HAP-1 (cell line): ENCODE measurements at places on chromosomes 2 and 18.

DNA sequence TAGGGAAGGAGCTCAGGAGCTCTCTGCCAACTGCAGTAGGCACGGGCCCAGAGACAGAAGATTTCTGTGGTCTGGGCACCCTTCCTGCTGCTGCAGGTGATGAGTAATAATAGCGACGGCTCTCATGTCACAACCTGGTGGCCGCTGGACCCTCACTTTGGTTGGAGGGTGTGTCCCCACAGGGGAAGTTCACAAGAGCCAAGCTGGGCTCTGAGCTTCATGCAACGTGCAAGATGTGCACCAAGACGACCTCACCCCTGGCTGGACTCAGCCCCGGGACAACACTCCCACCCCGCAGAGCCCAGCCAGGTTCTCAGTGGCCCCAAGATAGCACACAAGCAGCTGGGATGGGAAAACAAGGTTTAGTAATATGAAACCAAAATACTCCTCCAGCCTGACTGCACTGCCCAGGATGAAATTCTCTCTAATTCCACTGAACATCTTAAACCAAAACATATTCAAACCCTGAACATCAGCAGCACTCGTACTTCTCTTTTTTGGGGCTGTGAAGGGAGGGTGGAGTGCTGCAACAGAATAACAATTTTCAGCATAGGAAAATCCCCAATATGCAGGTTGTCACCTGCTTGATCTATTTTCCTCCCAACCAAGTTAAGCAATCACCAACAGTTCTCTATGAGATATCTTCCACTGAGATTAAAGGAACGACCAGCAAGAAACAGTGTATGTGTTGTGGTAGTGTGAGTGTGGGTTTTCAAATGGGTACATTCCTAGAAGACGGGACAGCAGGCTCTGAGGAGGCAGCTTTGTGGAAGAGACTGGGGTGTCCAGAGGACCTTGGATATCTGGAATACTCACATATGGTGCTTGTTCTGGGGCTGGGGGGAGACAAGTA, 26.5 kb downstream of the BCL2 start:
- DNase-seq = no peak

GRCh38 chr18:70781860-70782453, 493.1 kb downstream of the SOCS6 start:
- DNase-seq = peak; percentile 26

DNA sequence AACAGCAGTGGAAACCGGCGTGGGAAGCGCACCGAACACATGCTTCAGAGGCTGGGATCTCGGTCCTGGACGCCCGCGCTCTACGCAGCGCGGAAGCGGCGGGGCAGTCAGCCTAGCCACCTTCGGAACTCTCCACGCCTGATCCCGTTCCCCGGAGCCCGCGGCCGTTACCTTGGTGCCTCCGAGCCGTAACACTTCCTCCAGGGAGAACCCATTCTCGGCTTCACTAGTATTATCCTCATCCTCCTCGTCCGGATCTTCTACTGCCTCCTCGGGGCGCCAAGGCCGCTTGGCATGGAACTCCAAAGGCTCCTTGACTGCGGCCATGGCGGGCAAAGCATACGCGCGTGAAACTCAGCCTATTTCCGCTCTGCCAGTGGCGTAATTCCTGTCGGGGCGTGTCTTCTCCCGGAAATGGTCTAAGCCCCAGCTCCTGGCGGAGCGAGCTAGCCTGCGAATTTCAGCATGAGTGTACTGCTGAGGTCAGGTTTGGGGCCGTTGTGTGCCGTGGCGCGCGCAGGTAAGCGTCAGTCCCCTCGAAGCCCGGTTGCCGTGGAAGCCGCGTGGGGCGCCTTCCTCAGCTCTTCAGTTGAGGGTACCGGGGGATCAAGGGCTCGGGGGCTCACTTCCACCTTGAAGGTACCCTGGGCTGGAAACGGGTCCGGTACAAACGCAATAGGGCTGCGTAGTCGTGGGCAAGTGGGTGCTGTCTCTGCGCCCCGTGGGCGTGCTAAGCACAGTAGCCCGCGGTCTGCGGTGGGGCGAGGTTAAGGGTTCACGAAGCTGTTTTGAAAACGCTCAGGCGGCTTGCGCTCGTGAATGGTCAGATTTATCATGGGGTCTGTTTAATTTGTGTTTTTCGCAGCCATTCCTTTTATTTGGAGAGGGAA, at the start of the genes CEBPZ and NDUFAF7:
CEBPZ (minus strand) TSS at position 356 of the 890 bp plus-strand sequence; CDS start at position 327, 29 bp downstream.
NDUFAF7 (plus strand) TSS at position 418 of the 890 bp plus-strand sequence; CDS start at position 466, 48 bp downstream.
- DNase-seq = peak; percentile 92

DNA sequence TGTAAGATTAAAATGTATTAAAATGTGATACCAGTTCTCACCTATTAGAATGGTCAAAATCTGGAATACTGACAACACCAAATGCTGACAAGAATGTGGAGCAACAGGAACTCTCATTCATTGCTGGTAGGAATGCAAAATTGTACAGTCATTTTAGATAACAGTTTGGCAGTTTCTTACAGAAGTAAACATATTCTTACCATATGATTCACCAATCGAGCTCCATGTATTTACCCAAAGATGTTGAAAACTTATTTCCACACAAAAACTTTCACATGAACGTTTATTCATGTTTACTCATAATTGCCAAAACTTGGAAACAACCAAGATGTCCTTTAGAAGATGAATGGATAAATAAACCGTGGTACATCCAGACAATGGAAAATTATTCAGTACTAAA, 1193.5 kb upstream of the ACVR2A start:
- DNase-seq = no peak

DNA sequence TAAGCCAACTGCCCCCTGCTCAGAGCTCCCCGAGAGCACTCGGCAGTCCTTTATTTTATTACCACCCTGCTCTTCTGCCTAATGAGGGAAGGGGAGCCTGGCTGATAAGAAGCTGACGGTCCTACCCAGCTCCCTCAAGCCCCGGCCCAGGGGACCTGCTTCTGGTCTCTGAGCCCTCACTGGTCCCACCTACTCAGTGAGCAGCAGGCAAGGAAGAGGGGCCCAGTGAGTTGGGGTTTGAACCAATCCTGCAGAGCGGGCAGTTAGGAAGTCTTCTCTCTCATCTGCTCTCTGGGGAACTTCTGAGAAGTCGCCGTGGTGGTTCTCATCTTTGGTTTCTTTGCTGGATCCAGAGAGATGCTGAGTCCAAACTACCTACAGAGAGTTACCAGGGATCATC, 218.9 kb downstream of the NDUFA10 start:
- DNase-seq = no peak

DNA sequence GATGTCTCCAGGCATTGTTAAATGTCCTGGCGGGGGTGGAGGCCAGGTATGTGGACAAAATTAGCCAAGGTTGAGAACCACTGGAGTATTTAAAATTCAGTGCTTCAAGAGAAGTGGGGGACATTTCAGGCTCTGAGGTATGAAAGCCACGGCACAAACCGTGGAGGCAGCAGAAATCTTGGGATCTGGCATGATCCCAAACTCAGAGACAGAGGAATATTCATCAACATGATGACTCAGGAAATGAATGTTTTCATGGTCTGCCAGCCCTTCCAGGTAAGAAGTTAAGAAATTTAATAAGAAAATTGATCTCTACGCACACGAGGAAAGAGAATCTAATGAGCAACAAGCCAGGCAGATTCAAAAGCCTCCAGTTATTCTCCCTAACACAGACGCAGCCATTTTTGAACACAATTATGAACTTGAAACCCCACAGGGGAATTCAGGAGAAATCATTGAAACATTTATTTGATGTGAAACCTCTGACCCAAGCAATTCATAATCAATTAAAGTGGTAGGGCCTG, 11.3 kb upstream of the GRP start:
- DNase-seq = no peak

DNA sequence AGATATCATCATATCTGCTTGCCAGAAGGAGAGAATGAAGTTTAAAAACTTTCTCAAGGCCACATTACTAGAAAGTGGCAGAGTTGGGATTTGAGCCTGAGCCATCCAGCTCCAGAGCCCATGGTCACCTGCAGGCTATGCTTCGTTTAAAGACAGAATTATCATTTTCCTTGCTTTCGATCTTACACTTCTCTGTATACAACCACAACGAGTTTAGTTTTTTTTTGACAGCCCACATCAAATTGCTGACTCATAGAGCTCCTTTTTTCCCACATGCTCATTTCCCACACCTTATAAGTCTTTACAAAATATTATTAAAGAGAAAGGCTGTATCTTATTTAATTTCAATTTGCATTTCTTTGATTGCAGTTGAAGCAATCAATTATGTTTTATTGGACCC, 6.5 kb downstream of the PLEK start:
- DNase-seq = no peak

GRCh38 chr2:172861656-172862476, 126.2 kb downstream of the RAPGEF4 start:
- DNase-seq = no peak
